Right ventricle myocardium superior (tissue), 1 donor: ENCODE measurements at places on chromosomes 7 and 10.

- DNase-seq: no peak
Measured at GRCh38 chr7:122306320-122307227, 2.0 kb upstream of the FEZF1 start.

DNA sequence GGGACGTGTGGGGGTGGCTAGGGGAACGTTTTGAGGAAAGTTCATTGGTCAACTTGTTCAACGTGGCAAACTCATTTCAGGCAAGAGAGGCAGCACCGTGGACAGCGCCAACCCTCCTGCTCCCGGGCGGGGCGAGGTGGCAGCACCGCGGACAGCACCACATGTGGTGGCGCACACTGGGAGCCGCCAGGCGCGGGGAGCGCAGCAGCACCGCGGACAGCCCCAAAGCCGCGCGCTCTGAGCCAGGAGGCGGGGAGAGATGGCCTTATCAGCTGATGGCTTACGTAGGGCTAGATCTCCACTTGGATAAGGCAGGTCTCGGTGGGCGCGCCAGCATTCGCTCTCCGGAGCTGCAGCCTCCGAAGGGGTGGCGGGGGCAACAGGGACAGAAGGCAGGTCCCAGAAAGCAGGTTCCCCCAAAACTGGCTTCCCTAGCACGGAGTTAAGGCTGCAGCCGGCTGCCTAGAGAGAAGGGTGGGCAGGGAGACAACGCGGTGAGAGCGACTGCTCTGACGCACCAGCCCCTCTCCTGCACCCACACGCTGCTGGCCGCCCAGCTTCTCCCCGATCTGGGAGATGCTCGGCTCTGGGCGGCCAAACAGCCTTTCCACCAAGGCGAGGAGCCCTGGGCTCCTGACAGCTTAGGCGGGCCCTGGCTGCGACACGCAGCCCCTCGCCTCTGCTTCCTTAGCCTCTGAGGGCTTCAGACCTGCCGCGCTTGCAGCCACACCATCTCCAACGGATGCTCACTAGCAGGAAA is at the start of gene HTR5A:
Gene HTR5A, plus strand, starts transcription at position 333 of the 760 bp plus-strand sequence. CDS start 576 bp downstream, outside the sequence.
- DNase-seq: peak; percentile 87

- DNase-seq: no peak
Measured at GRCh38 chr7:25720427-25720826, 431.6 kb upstream of the NFE2L3 start.

DNA sequence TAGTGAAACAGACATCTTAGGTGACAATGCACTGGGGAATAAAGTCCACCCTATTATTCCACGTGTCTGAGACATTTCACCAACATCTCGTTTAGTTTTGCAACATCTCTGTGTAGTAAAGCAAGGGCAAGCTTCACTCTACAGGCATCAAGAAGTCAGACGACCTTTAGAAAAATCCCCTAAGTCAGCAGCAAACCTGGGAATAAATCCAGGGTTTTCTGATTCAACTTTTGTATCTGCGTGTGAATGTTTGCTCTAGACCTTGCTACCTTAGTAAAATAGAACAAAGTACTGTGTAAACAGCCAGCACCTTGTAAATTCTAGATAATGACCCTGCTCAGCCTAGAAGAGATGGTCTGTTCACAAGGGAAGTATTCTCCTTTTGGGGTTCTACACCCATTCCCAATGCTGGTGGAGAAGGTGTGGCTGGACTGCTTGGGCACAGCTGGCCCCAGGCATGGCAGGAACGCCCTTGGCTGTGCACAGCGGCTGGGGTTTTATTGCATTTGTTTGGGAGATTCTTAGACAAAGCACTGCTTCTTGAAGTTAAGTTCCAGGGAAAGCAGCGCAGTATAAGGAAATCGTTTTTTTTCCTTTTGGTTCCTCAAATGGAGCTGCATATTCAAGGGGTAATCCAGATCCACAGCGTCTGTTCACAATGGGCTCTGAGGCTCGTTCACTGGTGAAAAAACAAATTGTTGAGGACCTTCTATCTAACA is 38.3 kb upstream of the GALNTL5 start:
- DNase-seq: no peak

- DNase-seq: no peak
Measured at GRCh38 chr7:107810626-107811025, 7.6 kb upstream of the SLC26A3 start.

GRCh38 chr10:110346914-110347313 is 42.2 kb upstream of the SMNDC1 start:
- no peak for DNase-seq

DNA sequence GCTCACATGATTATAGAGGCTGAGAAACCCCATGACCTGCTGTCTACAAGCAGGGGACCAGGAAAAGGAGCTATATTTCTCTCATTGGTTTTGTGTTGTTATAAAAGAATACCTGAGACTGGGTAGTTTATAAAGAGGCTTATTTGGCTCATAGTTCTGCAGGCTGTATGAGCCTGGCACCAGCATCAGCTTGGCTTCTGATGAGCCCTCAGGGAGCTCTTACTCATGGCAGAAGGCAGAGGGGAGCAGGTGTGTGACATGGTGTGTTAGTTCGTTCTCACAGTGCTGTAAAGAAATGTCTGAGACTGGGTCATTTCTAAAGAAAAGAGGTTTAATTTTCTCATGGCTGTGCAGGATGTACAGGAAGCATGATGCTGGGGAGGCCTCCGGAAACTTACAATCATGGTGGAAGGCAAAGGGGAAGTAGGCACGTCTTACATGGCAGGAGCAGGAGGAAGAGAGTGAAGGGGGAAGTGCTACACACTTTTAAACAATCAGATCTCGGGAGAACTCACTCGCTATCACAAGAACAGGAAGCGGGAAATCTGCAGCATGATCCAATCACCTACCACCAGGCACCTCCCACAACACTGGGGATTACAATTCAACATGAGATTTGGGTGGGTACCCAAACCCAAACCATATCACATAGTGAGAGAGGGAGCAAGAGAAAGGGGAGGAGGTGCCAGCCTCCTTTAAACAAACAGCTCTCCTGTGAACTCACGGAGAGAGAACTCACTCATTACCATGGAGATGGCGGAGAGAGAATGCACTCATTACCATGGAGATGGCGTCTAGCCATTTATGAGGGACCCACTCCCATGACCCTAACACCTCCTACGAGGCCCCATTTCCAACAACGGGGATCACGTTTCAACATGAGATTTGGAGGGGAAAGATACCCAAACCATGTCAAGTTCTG is 133.4 kb downstream of the JCAD start:
- no peak for DNase-seq

GRCh38 chr7:77858278-77858677 is 59.7 kb downstream of the PHTF2 start:
- no peak for DNase-seq

DNA sequence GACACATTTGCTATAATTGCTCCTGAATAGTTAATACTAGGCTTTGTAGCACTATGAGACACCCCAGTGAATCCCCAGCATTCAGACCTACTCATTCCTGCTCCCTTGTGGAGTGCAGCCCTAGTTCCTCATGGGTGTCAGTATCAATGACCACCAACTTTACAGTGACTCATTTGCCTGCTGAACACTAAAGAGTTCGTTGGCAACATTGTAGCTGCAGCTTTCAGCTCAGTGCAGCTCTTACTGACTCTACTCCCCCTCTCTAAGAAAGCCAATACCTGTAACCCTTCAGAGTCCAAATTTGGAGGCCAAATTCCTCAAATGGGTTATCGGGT is 127.1 kb upstream of the MTPN start:
- DNase-seq: no peak
